Testis (tissue), 5 donors: ENCODE measurements at places on chromosomes 1 and 21. TPM values are rescaled to one million over a fixed set of nuclear protein-coding genes. Genes with fewer than 3 reads are reported as not detected.

GRCh38 chr1:73181190-73181540 is 898.8 kb upstream of the NEGR1 start:
- no peak for DNase-seq

GRCh38 chr1:59094001-59094400 is 202.9 kb upstream of the FGGY start:
- no peak for DNase-seq

- DNase-seq: no peak
These were observed 16.6 kb downstream of the SERINC2 start for GRCh38 chr1:31429583-31429982.

WLS gene
- total RNA-seq: 32.6 TPM
